ENCODE measurements at places on chromosomes 5 and 9.

GRCh38 chr5:112210430-112211005 is 208.6 kb downstream of the EPB41L4A start:
- no peak for DNase-seq

GRCh38 chr9:129111528-129112151 is 425 bp downstream of the PTPA start:
- DNase-seq = no peak

DNA sequence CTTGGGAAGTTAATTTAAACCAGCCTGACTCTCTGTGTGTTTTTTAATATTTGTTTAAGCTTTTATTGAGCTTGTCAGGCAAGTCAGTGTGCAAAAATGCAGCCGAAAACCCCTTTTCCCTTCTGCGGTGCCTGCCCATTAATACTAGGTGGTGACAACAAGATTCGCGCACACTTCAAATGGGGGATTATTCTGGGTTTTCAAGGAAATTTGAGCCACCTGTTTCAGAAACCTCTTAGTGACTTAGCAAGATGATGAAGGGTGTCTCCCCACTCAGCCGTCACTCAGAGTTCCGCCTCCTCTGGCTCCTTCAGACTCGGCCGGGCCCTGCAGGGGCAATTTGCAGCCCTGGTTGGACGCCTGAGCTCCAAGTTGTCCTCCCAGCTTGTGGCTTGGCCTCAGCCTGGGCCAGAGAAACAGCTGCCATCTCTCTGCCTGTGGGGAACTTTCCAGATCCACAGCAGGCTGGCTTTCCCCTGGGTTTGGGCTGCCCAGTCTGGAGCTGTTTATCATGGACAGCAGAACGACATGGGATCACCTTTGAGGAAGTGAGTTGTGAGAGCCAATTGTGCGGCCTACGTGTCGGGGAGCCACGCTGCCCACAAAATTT is 75.9 kb downstream of the SPRY4 start:
- no peak for DNase-seq

GRCh38 chr9:129471201-129472019 is 149.5 kb downstream of the C9orf50 start:
- DNase-seq = no peak
